CD4-positive, alpha-beta T cell treated with Interferon alpha-2 for 1 hour (primary cell): ENCODE measurements at places on chromosomes 16 and 17.

DNA sequence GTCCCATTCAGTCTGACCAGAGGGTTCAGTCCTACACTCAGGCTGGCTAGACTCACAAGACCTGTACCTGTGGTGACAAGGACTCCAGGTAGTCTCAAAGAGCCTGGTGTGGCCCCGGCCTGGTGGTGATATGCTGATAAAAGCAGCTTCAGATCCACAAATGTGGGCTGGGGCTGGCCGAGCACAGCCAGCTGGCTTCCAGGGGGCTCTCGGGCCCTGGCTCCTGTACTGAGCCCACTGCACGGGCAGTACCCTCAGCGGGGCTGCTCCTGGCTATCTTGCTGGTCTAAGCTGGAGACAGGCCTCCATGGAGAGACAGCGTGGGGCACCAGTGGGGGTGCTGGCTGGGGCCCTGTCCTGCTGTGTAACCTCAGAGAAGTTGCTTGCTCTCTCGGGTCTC, 4.3 kb downstream of the SMIM5 start:
- no peak for DNase-seq

- no peak for DNase-seq
Observed at GRCh38 chr17:9116311-9116835, 95.1 kb downstream of the NTN1 start.

DNA sequence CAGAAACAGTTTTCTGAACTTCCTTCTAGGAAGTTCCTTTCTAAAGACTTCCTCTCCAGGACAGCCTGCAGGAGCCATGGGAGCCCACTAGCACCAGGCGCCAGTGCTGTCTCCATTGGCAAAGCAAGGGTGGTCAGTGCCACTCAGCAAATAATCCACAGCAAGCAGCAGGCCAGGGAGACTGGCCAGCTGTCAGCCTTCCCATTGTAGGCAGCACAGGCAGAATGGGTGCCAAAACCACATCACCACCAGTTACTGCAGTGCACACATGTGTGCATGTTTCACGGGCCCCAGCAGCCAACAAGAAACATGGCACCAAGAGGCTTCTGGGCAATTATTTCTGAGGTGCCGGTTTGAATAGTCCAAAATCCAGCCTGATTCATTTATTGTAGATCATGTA, 26.7 kb downstream of the DNASE1 start:
- no peak for DNase-seq

DNA sequence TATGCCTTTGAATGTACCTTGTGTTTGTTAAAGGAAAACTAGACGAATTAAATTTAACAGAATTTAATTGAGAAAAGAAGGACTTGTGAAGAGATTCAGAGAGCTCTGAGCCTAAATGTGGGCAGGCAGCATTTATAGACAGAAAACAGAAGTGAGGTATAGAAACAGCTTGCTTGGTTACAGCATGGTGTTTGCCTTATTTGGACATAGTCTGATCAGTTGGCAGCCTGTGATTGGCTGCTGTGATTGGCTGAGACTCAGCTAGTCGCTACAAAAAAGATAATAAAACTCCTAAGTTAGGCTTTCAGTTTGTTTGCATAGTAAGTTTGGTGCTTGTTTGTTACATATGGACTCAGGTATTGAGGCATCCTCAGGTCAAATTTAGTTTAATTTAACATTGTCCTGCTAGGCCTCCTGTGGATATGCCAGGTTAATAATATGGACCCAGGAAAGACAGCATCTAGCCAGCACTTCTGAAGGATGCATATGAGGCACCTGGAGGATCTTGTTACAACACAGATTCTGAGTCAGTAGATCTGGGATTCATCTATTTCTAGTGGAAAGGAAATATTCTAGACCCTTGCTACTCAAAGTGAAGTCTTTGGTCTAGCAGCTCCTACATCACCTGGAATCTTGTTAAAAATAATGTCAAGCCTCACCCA, 43.4 kb downstream of the SLFN5 start:
- DNase-seq: peak; percentile 31

GRCh38 chr16:50644729-50645128, 36.4 kb downstream of the SNX20 start:
- DNase-seq: peak; percentile 51

GRCh38 chr16:1526608-1527555, 6.6 kb upstream of the TMEM204 start:
- peak; percentile 25 for DNase-seq

GRCh38 chr17:79883202-79883601, 44.0 kb upstream of the CBX4 start:
- no peak for DNase-seq

GRCh38 chr16:87598431-87598830, 3.9 kb upstream of the JPH3 start:
- no peak for DNase-seq

- no peak for DNase-seq
Observed at GRCh38 chr17:48254896-48255295, 147.3 kb downstream of the SNX11 start.

DNA sequence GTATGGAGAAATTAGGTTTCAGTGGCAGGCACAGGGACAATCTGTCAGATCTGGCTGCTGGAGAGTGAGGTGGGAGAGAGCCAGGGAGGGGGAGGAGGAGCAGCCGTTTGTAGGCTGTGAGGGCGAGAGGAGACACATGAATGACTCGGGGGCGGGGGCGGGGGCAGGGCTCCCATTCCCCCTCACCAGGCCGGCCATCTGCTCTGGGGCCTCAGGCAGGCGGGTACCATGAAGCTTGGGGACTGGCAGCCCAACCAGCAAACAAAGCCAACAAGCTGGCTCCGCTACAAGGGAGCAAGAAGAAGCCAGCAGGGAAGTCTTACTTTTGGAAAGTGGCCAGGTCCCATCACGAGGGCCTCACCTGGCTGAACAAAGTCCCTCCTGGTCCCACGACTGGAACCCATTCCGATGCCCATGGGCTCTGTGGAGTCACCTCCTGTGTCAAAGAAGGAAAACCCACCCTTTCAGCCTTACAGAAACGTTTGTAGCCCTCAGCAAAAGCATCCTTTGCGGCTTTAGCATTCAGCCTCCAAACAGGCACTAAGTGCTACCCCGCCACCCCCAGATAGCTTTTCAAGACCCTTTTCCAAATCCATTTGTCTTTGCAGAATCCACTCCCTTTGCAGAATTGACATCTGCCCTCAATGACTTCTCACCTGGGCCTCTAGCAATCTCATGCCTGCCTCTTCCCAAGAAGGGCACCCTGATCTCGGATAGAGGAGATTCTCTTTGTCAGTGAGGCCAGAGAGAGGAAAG, 9.2 kb upstream of the SSTR2 start:
- no peak for DNase-seq

DNA sequence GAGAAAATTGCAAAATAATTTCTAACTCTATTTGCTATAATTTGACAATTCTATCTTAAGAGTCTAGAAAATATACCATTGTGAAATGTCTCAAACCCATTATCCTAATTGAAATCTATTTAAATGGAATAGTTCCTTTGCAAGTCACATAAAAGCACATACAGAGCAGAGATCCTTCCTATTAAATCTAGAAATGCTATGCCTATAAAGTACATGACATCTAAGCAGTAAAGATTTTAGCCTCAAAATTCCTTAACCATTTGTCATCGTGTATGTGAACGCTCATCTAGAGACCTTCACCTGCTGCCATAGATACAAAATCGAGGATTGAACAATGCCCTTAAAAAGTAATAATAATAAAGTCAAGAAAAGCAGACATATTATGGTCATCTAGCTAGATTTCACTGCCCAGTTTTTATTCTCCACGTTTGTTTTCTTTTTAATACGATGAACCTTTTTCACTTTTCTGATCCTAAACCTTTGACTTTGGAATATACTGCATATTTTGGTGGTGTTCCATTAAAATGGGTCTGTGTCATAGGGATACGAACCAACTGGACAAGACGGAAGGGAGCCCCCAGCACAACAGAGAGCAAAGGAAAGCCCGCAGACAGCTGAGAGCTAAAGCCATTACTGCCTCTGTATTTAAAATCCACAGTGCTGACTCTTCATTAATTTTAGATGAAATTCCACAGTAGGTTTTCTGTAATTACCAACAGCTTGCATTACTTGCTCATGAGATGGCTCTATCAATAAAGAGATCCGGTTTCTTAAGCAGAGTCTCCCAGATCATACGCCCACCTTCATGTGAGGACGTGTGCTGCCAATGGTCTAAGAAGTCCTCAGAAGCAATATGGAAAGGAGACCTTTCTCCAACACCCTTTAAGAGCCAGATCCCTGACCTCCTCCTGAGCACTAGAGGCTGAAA, 17.6 kb downstream of the TEX2 start:
- no peak for DNase-seq
